ENCODE measurements at places on chromosomes 1 and 21. TPM values are rescaled to one million over a fixed set of nuclear protein-coding genes. Genes with fewer than 3 reads are reported as not detected.

DNA sequence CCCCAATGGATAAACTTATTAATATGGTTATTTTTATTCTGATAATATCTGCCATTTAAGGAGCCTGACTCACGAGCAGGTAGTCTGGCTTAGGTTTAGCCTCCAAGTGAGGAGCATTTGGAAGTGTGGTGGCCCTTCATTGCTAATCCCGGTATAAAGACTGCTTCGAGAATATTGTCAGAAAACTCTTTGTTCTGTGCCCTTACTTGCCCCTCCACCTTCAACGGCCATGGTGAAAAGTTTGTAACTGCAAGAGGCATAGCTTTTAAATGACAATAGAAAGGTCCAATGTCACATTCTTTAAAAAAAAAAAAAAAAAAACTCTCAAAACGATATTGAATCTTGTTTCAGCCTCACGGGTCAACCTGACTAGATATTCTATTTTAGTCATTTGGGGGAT lies 157.4 kb upstream of the PROX1 start:
- DNase-seq, result no peak

DNA sequence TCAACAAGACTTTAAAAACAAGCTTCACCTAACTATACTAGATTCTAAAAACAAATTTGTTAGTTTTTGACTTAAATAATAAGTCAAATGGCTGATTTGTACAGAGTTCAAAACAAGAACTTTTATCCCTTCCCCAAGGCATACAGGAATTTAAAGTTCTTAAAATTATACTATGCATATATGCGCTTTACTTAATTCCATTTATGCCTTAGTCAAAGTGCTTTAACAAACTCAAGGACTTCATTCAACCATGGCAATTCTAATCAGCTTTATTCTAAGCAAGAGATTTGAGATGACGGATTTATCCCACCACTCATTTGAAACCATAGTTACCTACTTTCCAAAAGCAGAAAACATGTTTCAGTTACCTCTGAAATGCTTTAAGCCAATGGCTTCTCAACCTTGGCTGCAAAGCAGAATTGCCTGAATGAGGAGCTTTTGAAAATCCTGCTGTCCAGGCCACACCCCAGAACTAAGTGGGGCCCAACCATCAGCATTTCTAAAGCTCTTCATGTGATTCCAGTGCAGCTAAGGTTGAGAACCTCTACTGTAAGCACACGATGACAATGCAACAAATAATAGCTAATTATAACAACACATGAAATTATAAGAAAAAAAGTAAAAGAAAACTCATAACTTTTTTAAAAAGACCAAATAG lies 44.6 kb downstream of the TTLL7 start:
- no peak for DNase-seq

GRCh38 chr1:171226747-171227370 lies 21.4 kb upstream of the FMO1 start:
- DNase-seq, result no peak

GRCh38 chr1:43058545-43059360 lies 100.1 kb upstream of the SLC2A1 start:
- DNase-seq, result no peak

DNA sequence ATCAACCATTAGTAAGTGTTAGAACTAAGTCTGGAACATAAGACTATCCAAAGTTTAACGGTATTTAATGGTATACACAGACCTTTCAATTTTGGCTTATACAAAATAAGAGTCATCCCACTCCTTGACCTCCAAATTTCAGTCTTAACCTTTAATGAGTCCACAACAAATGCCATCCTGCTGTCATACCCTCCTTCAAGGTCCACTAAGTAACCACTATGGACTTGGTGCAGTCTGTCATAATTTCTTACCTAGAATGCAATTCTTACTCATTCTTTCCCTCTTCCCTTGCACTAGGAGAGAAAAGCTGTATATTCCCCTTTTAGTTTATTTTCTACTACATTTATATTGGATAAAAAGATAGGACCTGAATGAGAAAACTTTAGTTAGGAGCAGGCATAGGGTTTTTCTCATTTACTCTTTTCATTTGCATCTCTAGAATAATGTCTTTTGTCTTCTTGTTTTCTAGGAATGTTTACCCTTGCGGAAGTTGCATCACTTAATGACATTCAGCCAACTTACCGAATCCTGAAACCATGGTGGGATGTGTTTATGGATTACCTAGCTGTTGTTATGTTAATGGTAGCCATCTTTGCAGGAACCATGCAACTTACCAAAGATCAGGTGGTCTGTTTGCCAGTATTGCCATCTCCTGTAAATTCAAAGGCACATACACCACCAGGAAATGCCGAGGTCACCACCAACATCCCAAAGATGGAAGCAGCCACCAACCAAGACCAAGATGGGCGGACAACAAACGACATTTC lies 62.1 kb upstream of the ZNF326 start:
- DNase-seq, result no peak

PAPPA2 gene
- 0.28 TPM for total RNA-seq

DNA sequence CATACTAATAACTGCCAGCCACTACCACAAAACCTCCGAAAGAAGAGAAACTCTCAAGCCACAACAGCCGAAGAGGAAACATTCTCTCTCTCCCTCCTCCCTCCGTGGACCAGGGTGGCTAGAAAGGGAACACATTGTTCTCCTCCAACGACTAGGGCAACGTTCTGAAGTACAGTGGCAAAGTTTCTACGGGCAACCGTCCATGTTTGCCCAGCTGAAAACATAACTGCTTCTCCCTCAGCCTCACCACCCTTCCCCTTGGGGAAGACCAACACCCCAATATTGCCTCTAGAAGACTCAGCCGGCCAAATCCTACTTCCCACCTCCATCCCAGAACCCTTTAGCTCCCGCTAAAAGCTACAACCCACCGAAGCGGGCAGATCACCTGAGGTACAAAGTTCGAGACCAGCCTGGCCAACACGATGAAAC lies 2.0 kb downstream of the GLUL start:
- DNase-seq, result no peak

DNA sequence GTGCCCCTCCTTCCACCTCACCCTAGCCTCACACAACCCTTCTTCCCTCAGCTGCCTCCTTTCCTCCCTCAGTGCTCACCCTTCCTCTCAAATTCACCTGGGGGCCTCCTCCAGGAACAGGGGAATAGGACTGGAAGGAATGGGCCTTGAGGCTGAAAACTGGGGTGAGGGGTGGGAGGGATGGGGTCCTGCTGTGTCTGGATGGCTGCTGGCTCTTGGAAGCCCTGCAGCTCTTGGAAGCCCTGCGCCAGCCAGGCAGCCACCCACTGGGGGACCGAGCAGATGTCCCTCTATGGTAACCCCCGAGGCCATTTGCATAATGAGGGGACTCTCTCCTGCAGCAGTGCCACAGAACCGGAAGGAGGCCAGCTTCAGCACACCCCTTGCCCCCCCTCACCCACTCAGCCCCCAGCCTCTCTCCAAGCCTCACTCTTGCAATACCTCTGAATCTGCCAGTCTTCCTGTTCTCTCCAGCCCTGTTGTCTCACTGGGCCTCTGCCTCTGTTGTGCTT lies 85.2 kb downstream of the KIRREL1 start:
- no peak for DNase-seq

GRCh38 chr1:187665483-187665882 lies 836.7 kb downstream of the PLA2G4A start:
- no peak for DNase-seq

CD53 gene
- total RNA-seq, result 166 TPM

DNA sequence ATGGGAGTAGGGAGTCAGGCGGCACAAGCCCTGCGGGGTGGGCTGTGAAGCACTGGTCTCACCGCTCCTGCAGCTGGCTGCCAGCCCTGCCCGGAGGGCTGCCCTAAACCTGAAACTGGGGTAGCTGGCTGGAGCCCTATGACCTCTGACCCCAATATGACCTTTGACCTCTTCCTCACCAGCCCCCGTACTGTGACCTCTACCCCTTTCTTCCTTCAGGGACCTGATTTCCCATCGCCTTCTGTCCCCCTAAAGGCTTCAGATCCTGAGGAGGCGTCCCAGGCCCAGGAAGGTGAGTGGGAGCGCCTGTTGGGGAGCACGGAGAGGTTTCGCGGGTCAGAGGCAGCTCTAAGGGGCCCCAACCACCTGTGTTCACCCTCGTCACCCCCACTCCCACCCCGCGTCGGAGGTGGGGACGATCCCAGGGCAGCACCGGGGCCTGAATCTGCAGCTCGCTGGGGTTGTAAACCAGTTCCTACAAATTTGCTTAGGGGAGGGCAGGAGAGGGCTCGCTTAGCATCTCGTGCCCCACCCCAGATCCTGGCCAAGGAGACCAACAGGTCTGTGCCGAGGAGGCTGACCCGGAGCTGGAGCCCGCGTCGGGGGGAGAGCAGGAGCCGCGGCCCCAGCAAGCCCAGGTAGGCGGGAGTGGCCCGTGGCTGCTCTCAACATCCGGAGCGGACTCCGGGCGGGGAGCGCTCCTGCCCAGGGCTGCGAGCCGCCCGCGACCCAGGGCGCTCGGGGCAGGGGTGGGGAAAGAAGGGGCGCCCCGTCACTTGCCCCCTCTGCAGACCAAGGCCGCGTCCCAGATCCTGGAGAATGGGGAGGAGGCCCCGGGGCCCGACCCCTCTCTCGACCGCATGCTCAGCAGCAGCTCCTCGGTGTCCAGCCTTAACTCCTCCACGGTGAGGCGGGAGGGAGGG lies 7.3 kb downstream of the SYTL1 start:
- no peak for DNase-seq

SLC45A1 gene
- total RNA-seq, result 0.09 TPM

- no peak for DNase-seq
Observed at GRCh38 chr1:53291574-53291973, 36.3 kb downstream of the LRP8 start.

DNA sequence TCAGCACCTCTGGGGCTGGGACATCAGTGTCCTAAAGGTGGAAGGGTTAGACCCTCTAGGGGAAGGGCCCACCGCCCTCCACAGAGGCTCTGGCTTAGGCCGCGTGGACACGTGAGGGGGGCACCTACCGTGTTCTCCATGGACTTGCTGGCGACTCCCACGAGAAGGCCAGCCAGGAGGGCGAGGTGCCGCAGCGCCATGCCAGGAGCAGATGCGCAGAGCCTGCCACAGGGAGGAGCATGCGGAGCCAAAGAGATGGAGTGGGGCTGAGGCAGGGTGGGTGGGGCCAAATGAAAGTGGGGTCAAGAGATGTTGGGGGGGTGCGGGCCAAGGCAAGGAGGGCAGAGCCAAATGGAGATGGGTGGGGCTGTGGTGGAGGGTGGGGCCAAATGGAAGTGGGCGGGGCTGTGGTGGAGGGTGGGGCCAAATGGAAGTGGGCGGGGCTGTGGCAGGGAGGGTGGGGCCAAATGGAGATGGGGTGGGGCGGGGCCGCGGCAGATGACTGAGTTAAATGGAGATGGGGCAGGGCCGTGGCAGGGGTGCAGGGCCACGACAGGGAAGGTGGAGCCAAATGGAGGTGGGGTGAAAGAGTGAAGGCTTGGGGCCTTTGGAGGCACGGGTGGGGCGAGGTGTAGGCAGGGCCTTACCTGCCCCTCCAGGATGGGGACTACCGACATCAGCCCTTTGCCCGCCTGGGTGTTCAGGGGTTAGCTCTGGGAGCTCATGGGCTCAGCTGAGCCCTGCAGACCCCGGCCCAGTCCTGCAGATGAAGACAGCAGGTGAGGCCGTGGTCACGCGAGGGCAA lies 17.4 kb upstream of the RNF223 start:
- DNase-seq, result no peak
